Stimulated activated CD4-positive, alpha-beta T cell treated with anti-CD3 and anti-CD28 coated beads, TNF-alpha, amount 100 ng/mL, for 1 hour (primary cell): ENCODE measurements at places on chromosomes 5 and 9.

DNA sequence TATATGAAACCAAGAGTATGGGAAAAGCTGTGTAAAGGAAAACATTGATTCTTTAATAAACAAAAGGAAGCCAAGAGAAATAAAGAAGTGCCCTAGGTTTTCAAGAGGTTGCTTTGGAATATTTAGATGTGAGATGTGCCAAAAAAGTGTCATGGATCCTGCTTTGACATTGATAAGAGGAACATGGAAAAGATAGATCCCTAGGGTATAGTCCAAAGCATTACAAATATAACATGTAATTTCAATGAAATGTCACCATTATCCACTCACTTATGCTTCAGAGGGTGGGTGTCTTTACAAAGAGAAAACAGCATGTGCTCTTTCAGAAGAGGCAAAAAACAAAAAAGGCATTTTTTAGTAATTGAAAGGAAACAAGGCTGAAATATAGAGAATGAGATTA lies 1196.7 kb downstream of the EFNA5 start:
- DNase-seq, result no peak

- DNase-seq, result no peak
Observed at GRCh38 chr9:79945495-79945894, 373.7 kb downstream of the TLE4 start.

DNA sequence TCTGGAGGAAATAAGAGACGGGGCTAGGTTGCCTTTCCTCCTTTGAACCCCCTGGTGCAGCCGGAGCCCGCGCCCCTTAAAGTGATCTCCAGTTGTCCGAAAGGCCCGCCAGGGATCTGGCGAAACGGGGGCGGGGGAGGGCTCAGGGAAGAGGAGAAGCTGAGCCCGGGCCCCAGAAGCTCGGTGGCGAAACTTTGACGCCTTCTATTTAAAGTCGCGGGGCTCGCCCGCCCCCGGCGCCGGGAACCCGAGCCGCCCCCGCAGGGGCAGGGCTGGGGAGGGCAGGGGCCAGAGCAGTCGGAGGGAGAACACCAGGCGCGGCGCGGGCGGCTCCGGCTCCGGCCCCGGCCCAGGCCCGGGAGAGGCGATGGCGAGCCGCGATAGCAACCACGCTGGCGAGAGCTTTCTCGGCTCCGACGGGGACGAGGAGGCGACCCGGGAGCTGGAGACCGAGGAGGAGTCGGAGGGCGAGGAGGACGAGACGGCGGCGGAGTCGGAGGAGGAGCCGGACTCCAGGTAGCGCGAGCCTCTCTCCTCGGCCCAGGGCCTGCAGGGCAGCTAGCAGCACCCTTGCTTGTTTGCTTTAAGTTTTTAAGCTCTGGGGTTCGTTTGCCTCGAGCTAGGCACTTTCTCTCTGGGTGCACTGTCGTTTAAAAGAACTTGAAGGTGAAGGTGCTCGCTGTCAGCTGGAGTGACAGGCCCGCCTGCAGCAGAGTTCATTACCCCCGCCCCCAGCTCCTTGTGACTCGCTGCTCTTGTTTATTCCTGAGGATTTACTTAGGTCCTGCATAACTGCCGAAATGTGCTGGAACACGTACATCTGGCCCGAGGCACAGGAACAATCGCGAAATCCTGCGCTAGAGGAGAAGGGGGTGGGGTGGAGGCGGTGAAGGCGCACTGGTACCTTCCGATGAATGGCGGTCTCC lies at the start of gene CMYA5:
Gene CMYA5, plus strand, starts transcription at position 296 of the 926 bp plus-strand sequence. Its CDS starts 72 bp downstream, at position 368.
- no peak for DNase-seq

DNA sequence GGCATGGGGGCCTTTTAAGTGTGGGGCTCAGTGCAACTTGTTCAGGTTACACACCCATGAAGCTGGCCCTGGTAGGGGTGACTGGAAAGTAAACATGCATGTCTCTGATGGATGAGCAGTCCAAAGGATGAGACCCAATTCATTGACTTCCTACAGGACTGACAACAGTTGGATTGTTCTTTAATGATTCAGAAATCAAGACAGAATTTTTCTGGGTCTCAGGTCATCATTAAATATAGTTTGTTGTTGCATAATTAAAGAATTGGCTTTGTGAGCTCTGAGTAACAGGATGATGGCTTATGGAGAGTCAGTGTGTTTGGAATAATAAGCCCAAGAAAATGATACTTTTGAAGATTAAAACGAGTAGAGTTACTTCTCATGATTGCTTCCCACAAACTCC lies 604.2 kb upstream of the CLINT1 start:
- no peak for DNase-seq

- DNase-seq, result no peak
Observed at GRCh38 chr9:89204801-89205200, 26.2 kb upstream of the SHC3 start.

- no peak for DNase-seq
Observed at GRCh38 chr5:75387806-75388205, 50.8 kb downstream of the HMGCR start.
